ENCODE measurements at places on chromosomes 3 and 15.

DNA sequence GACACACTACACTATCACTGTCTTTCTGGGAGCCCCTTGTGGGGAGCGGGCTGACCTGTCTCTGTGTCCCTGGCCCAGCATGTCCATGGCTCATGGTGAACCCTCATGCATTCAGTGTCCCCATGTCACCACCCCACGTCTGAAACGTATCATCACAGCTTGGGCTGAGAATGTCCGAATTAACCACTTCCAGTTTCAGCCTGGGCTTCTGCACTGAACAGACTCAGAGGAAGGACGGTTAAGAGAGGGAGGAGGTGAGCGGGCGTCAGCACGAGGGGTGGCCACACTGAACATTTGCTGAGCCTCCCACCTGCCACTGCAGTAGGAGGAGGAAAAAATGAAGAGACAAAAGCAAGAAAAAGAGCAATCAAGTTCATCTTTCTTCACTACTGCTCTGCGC, 30.5 kb downstream of the ATP2B2 start:
- no peak for DNase-seq

GRCh38 chr3:14687360-14687759, 12.4 kb downstream of the C3orf20 start:
- DNase-seq, result no peak

DNA sequence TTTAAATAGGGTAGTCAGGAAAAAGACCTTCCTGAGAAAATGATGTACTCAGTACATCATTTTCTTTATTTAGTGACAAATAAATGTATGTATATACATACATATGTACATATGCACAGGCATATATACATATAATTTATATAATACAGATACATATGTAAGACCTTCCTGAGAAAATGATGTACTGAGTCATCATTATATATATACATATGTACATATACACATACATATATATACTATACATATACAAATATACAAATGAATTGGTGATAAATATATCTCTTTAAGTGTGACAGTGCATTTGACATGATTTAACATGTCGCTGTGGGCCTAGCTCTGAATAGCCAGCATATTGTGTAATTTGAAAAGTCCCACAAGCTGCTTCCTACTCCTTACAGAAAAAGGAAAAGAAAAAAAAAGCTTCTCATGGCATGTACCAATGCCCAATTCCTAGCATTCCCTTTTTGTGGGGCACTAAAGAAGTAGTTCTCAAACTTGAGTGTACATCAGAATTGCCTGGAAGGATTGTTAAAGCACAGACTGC, 208.1 kb upstream of the UMPS start:
- DNase-seq, result no peak

DNA sequence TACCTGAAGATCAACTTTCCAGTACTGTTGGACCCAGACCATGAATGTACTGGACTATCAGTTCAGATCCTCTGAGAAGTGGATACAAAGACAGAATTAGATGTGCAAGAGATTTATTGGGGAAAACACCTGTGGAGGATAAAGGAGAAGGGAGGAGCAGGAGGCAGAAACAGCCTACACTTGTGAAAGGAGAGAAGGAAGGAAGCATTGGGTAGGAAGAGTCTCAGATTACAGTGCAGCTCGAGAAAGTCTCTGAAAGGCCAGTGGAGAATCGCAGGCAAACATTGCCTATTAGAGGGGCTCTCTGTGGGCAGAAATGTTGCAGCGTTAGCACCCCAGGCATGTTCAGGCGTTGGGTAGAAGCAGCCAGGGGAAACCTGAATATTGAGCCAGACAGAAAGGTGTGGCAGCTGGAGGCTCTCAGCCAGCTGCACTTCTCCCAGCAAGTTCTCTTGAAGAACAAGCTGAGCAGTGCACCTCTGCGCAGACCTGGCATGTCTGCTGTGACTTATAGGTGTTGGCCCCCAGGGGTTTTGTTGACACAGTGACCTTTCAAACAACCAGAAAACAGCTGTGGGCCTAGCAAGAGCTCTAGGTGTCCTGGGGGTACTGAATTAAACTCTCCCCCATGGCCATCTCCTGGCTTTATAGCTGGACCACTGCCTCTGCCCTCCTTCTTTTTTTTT, 7.0 kb downstream of the CHST14 start:
- DNase-seq, result no peak

GRCh38 chr3:38528457-38528856, 32.3 kb downstream of the EXOG start:
- no peak for DNase-seq

DNA sequence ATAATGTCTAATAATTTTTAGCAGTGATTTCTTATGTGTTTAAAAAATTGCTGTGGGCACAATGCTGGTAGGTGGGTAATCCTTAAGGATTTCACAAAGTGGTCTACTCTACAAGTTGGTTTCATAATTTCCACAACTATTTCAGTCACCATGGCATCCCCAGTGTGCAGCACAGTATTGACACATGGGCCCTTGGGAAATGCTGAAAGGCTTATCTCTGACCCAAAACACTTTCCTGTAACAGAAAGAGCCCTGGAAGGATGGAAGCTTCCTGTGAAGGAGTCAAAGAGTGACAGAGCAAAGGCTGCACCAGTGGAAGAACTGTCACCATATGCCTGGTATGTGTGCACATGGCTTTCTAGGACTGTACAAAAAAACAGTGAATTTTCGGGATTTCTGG, 153.7 kb downstream of the ANO10 start:
- no peak for DNase-seq

DNA sequence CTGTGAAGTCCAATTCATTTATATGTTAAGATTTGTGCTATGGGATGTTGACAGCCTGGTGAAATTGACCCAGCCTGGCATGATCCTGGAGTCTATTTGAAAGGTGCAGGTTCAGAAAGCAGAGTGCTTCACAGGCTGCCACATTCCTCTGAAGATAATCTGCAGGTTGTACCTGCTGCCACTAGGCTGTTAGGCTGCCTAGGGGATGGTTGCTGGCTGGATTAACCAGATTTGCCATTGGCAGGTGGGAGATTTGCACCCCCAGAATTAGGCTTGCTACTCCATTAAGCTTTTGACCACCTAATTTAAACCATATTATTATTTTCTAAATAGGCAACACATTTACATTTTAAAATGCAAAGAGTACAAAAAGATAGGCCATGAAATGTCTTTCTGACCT, 85.8 kb upstream of the RASGRP1 start:
- DNase-seq, result no peak

GRCh38 chr3:147418371-147418781, 9.2 kb downstream of the ZIC1 start:
- DNase-seq, result no peak

GRCh38 chr3:25386686-25387255, 41.3 kb upstream of the RARB start:
- DNase-seq, result no peak

GRCh38 chr15:87871731-87872320, 384.7 kb downstream of the NTRK3 start:
- DNase-seq, result no peak

DNA sequence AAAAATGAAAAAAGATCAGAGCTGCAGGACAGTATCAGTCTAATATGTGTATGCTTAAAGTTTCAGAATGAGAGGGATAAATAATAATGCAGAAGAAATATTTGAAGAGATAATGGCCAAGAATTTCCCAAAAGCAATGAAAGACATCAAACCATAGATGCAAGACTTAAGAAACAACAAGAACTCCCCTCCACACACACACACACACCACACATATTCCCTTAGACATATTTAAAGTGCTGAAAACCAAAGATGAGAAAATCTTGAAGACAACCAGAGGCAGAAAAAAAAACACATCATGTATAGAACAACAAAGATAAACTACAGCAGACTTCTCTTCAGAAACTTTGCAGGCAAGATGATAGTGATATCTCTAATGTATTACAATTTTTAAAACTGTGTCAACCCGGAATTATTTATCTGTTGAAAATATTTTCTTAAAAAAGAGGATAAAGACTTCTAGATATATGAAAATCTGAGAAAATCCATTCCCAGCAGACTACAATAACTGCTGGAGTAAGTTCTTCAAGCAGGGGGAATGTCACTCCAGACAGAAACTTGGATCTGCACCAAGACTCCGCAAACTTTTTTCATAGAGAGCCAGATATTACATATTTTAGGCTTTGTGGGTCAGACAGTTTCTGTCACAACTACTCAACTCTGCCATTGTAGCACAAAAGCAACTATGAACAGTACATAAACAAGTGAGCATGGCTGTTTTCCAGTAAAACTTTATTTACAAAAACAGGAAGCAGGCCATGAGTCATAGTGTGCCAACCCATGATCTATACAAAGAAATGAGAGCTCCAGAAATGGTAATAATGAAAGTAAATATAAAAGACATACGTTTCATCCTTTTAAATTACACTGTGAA, 223.4 kb upstream of the CGNL1 start:
- DNase-seq, result no peak

- no peak for DNase-seq
Observed at GRCh38 chr15:88703533-88703932, 64.7 kb downstream of the ISG20 start.

DNA sequence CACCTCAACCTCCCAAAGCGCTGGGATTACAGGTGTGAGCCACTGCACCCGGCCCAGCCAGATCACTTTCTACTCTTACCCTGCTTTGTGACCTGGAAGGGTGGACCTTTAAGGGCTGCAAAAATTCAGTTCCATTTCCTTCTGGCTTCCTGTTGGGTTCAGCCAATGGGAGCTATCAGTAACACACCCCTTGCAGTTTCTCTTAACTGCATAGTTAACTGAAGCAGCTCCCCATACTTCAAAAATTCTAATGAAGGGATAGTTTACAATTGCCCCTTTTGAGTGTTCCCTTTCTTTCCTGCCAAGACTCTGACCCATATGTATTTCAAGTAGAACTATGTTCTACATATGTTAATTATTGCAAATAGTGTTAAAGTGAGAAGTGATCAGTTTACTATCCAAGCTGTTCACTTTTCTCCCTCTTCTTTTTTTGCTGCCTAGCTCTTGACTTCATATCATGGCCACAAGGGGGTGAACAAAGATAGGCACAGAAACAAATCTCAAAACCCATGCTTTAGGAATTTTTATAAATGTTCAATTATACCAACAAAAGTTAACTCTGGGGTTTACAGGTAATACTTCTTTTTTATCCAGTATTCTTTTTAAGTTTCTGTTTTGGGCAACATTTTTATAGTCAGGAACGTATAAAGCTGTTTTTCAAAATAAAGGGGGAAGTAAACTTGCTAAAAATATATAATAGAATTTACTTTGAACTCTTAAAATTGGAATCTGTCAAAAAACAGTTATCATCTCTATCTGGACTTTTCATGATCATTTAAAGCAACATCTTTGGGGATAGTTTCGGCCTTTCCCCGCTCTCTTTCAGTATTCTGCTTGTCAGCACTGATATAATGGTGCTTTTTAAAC, 8.1 kb downstream of the PGBD4 start:
- DNase-seq, result no peak

GRCh38 chr3:66495668-66496045, 5.2 kb downstream of the LRIG1 start:
- no peak for DNase-seq

DNA sequence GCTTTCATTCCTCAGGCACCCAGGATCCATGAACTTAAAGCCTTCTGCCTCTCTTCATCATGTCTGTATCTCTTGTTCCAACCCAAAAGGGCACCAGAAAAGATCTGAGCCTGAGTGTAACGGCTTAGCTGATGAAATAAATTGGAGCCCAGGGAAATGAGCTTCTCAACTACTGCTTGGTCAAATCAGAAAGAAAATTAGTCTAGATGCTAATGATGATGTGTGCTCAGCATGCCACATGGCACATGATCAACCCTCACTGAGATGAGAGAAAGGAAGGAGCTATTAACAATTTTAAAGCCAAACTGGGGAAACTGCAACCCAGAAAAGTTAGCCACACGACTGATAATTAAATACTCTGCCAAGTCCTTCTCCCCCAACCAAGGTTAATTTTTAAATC, 325.7 kb downstream of the CNTN3 start:
- DNase-seq, result no peak

- DNase-seq, result no peak
Observed at GRCh38 chr15:67166280-67167009, 88.0 kb downstream of the AAGAB start.

DNA sequence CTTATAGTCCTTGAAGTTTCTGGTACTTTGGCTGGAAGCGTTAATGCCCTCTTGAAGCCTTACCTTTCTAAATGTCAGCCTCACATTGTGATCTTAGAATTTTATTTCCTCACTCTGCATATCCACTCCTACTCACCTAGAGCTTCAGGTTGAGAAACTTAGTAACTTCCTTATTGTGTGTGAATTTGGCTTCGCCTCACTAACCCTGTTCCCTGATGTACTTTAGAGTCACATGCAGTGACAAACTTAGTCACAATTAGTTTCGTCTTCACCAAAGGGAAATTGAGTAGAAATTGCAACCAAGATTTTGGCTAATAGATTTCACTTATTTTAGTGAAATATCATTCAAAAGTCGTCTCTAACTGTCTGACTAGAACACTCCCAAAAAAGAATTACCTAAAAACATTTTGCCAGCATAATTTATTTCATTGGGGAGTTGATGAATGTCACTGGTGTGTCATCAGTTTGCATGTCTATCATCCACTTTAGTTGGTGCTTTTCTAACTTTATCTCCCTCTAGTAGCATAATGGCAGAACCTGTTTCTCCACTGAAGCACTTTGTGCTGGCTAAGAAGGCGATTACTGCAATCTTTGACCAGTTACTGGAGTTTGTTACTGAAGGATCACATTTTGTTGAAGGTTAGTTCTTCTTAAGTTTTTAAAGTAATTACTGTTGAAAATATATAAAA, 960 bp downstream of the MFN1 start:
- DNase-seq, result no peak

DNA sequence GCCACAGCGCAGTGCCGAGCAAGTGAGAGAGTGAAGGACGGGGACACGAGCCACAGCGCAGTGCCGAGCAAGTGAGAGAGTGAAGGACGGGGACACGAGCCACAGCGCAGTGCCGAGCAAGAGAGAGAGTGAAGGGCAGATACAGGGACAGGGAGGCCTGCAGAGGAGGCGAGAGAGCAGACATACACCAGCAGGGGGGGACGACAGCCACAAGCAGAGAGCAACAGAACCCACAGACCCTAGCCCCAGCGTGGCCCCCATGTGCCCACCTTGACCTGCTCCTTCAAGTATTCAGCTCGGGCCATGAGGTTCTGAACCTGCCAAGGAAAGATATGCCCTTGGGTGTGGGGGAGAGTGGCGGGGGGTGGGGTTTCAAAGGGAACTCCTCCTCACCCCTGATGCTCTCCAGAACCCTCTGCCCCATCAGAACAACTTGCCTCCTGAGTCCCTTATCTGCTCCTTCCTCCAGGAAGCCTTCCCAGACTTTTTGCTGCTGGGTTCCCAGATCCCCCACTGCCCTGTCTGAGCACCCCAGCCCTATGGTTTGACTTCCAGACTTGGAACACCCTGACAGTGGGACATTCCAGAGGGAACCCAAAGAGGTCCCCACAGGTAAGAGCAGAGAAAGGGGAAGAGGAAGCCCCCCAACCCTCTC, 5.3 kb downstream of the ULK3 start:
- DNase-seq, result no peak

GRCh38 chr15:56371495-56372147, 6.4 kb downstream of the TEX9 start:
- no peak for DNase-seq

DNA sequence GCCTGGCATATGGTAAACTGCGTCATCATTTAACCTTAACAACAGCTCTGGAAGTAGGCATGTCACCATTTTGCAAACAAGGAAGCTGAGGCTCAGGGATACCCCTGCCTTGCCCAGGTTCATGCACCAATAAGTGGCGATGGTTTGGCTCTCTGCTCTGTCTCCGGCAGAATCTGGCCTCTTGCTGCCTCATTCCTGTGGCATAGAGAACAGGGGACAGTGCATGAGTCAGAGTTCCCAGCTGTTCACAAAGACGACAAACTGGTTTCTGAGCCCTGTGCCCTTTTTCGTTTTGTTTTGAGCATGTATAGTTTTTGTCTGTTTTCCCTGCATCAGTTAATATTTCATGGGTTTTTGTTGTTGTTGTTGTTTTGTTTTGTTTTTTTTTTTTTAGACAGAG, 236.8 kb downstream of the OPA1 start:
- DNase-seq, result no peak
